ENCODE measurements at places on chromosomes 16 and 17.

GRCh38 chr17:45973099-45973780 lies 25.8 kb upstream of the STH start:
- no peak for DNase-seq

DNA sequence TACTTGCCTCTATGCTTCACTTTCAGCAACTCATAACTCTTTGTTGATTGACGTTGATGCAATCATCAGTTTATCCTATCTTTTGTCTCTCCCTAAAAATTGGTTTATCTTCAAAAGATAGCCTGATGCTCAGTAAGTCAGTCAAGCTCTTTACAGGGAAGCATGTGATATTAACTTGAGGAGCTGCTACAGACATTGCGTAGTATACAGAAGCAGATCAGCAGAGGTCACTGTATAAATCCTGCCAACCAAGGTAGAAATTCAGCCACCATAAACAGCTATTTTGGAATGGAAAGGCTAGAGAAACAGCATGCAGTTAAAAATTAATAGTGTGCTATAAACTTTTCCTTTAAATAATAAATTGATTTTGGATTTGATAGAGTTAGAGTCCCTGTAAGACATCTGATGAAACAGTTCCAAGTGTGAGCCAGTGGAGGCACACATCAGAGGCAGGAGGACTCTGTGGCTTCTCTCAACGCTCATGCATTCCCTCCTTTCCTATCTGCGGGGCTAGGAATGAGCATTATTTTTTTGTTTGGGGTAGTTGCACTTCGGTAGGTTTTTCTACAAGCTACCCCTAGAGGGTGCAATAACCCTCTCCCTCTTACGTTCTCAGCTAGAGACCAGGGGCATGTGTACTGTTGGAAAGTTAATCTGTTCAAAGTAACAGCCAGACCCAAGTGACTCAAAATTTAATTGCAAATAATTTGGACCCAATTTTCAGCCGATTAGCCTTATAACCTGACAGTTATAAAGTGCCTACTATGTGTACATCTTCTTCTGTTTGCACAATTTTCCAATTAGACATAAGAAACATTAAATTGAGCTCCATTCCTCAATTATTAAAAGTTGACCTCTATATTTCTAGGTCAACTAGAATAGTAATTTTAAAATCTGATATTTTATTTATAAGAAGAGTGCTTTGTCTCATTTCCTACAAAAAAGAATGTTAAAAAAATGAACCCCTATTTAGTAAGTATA lies 647.7 kb upstream of the SOX9 start:
- DNase-seq = no peak

GRCh38 chr16:67146523-67147357 lies 4.1 kb downstream of the B3GNT9 start:
- no peak for DNase-seq

- DNase-seq = no peak
Observed at GRCh38 chr17:75270966-75271232, at the start of gene MIF4GD. Gene MIF4GD, minus strand, starts transcription at chr17:75271231. Its CDS starts 1,036 bp downstream, at chr17:75270195.

DNA sequence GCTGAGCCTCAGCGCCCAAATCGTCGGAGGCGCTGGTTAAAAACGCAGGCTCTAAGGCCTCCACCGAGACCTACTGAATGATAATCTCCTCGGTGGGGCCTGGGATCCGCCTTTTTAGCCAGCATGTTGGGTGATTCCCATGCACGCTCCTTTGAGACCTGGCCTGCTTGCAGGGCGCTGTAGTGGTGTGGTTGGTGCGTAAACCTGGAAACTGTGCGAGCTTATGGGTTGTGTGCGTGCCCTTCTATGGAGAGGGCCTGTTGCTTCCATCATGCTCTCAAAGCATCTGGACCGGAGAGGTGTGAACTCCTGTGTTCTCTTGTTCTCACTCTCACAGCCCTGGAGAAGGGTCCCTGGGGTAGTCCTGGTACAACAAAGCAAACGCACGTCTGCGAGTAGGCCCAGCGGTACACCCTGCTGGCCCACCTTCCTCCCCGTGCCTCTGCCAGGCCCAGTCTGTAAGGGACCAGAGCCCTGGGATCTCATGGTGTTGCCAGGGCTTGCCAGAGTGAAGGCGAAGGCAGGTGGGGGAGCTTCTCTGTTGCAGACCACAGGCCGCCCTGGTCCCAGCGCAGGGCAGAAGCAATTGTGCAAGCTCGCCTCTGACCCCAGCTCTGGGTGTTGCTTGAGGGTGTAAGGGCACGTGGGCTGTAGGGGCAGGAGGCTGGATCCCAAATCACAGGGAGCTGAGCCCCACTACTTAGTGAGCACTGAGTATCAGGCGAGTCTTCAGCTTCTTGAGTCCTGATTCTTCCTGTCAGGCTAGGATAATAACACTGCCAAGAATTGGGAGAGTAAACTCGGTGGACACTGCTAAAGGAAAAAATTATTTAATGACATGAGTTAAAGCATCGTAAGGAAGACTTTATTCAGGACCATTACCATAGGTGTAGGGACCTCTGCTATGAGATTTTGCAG lies 879 bp upstream of the LRRC75A start:
- DNase-seq = no peak

GRCh38 chr16:11414815-11415775 lies 69.8 kb downstream of the RMI2 start:
- DNase-seq = no peak

DNA sequence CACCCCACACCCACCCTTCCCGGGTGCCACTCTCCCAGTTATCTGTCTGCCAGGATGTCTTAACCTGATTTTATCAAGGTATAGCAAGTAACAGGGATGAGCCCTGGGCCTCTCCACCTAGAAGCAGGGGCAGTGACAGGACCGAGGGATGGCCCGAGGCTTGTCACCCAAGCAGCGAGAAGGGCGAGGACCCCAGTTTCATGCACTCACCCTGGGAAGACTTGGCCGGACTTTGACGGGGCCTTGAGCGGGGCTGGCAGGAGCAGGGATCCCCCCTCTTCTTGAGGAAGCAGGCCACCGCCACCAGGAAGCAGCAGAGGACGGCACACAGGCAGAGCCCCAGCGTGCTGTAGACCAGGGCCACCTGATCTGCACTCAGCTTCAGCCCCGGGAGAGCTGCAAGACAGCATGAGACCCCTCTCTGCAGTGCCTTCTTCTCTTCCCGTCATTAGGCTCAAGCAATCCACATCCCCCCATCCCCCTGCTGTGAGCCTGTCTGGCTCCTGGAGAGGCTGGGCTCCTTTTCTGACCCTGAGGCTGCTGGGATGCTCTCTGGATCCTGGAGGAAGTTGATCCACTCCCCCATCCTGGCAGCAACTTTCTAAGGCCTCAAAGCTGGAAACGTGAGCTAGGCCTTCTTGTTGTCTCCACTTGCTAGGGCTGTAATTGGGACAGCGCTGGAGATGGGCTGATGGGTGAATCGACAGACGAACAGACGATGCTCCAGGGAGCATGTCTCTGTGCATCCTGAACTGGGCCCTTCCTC lies 31.6 kb downstream of the TNFRSF13B start:
- DNase-seq = no peak

- DNase-seq = no peak
Observed at GRCh38 chr17:72021417-72022041, 99.3 kb upstream of the SOX9 start.

DNA sequence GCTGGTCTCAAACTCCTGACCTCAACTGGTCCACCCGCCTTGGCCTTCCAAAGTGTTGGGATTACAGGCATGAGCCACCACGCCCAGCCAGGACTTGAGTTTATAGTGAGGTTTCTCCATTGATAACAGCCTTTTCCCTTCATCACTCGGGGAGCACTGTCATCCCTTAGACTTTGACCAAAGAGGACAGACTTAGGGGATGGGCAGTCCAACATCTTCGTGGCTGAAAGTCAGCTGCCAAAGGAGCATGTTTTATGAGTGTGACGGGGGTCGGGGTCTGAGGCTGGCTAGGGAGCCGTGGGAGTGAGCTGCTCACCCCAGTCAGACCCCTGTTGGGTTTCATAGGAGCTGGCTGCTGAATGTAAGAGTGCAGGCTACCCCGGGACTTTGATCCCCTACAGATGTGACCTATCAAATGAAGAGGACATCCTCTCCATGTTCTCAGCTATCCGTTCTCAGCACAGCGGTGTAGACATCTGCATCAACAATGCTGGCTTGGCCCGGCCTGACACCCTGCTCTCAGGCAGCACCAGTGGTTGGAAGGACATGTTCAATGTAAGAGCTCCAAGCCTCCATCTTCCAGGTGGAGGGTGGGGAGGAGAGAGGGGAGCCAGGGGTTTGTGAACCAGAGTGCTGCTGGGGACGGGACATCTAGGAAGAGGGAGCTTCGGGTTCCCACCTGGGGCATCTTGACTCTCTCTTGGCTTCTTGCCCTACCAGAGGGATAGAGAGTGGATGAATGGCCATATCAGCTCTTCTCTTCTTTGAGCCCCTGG lies 3.1 kb downstream of the DHRS11 start:
- DNase-seq = no peak

DNA sequence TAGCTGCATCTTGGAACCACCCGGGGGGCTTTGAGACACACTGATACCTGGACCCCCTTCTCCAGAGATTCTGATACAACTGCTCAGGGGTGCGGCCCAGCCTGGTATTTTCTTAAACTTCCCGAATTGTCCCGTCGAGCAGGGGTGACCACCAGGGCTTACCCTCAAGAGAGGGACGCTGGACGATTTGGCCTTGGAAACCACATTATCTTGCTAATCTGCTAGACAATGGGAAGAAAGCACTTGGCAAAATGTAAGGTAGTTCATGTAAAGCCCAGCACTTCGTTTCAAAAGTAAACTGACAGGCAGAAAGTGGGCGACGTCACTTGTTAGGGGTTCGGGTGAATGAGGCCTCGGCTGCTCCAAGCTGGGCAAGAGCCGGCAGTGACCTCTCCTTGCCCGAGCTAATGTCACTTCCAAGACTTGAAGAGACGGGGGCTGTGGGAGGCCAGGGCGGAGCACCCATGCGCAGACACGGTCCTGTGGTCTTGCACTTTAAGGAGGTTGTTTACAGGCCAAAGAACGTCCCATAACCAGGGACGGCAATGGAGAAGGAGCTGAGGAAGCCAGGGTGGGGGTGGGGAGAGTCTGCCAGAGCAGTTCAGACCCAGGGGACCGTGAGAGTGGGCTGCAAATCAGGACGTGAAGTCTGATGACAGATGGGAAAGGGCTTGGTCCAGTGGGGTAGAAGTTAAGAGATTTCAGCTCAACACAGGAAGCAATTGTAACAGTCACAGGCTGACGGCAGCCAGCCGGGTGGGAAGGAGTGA lies 152.7 kb upstream of the GSE1 start:
- no peak for DNase-seq

DNA sequence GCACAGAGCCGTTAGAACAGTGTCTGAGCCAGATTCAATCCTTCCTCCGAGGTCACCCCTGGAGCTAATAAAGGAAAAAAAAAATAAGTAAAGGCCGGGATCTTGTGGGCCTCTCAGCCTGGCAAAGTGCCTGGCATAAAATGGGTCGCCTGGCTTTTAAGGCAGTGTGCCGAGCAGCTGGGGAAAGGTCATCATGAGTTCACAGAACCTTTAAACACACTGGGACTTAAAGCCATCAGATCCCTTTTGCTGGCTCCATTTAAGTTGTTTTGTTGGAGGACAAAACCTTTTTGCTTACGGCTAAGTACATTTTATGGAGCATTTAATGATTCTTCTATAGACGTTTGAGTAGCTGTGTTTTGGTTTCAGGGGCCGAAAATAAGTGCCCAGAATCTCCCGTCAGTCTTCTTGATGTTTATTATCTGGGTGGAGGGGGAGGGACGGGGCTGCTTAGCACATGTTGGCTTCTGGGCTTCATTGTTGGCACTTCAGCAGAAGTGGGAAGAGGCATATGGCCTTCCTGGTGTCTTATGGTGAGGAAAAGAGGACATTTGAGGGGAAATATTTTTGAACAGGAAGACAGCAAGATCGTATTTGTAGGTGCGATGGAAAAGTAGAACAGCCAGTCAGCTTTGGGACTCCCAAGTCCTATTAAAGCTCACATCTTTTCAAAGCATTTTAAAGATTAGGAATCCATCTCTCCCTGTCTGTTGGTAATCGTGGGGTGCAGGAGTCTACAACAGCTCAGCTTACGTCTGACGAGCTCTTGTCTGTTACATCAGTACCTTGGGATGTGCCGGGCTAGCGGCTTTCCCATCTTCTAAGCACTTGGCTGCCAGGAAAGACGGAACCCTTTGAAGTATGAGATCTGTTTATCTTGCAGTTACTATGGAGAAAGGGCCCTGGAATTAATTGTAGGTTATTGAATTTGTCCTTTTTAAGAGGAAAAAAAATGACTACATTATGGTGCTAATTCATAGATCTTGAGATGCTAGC lies 31.1 kb downstream of the RBFOX1 start:
- no peak for DNase-seq

DNA sequence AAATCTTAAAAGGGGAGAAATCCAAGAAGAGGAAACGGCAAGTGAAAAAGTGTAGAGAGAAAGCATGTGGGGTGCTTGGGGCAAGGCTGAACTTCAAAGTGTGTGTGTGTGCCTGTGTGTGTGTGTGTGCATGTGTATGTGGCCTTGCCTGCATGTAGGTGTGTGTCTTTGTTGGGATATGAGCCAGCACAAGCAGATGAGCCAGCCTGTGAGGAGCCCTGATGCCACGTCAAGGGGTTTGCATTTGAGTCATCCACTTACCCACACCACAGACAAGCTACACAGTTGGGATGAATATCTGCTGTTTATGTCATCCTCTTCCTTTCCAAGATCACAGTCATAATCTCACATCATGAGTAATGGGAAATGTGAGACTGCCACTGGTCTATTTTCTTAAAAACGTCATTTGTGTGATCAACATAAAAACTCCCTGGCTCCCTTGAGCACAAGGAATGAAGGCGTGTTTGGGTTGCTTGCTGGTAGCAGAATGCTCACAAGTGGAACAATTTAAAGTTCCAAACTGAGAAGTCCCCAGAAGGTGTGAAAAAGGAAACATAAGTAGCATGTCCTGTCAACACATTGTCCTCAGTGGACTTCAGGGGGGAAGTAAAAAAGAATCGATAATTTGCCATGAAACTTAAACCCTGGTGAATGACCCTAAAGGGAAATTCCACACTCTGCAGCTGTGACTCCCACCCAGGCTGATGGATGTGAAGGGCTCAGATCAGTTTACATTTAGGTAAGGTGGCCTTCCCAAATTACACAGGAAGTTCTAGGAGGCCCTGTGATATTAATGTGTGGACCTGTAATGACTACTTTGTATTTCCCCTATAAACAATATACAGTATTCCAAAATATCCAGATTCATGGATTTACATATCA lies 14.7 kb downstream of the KCTD19 start:
- DNase-seq = no peak

DNA sequence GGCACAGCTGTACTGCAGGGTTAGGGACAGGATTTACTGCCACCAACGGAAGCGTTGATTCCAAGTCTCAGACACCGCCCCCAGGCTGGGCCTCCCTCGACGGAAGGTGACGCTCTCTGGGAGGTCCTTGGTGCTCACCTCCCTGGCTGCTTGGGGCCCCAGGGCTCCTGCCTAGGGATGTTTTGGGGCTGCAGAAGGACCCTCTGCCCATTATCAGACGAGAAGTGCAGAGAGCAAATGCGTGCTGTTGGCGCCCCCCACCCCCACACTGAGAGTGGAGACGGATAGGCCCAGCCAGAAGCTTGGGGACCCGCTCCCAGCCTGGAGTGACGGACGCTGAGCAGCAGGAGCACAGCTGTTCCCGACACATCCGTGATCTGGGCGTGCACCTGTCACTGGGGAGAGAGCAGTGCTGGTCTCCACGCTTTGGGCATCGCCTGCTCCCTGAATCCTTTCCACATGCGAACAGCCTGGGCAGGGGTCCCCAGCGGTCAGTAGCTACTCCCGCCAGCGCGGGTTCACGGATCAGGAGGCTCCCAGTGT lies 5.1 kb upstream of the SOX8 start:
- DNase-seq = no peak

GRCh38 chr17:46764709-46765401 lies 53.6 kb downstream of the WNT3 start:
- DNase-seq = no peak
